ENCODE measurements at places on chromosomes 13 and 19. TPM values are rescaled to one million over a fixed set of nuclear protein-coding genes. Genes with fewer than 3 reads are reported as not detected.

The IGSF23 gene
- 0.26 TPM for total RNA-seq

The MICU2 gene
- 15.8 TPM for total RNA-seq

The PEG3 gene
- not detected for total RNA-seq

The JSRP1 gene
- total RNA-seq, result 1.3 TPM

The ATXN8OS gene
- not detected for total RNA-seq

The GARIN5A gene
- total RNA-seq, result 1.8 TPM

The NANOS3 gene
- total RNA-seq, result 3.1 TPM

The DCT gene
- total RNA-seq, result not detected

The LILRB5 gene
- not detected for total RNA-seq

The C19orf67 gene
- total RNA-seq, result not detected

The C19orf73 gene
- 2.1 TPM for total RNA-seq

The PRR19 gene
- 5.1 TPM for total RNA-seq

The KIRREL2 gene
- total RNA-seq, result 0.64 TPM

The CYP2A7 gene
- total RNA-seq, result not detected

The VSTM2B gene
- total RNA-seq, result not detected

The C19orf81 gene
- total RNA-seq, result 9.6 TPM

The MCF2L gene
- 0.36 TPM for total RNA-seq

The LHB gene
- total RNA-seq, result not detected

The KIR2DL4 gene
- not detected for total RNA-seq

The DMAC2 gene
- total RNA-seq, result 110 TPM

The FLT1 gene
- not detected for total RNA-seq

The ZIM2 gene
- total RNA-seq, result not detected

The FARSA gene
- total RNA-seq, result 73.0 TPM

The PNMA8B gene
- total RNA-seq, result not detected

The OR7A10 gene
- not detected for total RNA-seq

The C5AR1 gene
- 1.3 TPM for total RNA-seq

The CYP2A6 gene
- total RNA-seq, result not detected

The ATP8A2 gene
- 0.01 TPM for total RNA-seq

The MVB12A gene
- 43.1 TPM for total RNA-seq

The ZNF480 gene
- total RNA-seq, result 21.2 TPM

The GRK1 gene
- 0.02 TPM for total RNA-seq

The CARS2 gene
- 54.5 TPM for total RNA-seq

The TSEN34 gene
- total RNA-seq, result 84.4 TPM

The CRX gene
- not detected for total RNA-seq

The KLK3 gene
- not detected for total RNA-seq

The SHISA7 gene
- not detected for total RNA-seq

The EFNB2 gene
- 2.2 TPM for total RNA-seq

The ZAR1L gene
- total RNA-seq, result not detected

The ELSPBP1 gene
- not detected for total RNA-seq

The SPATA13 gene
- 8.5 TPM for total RNA-seq

The FXYD1 gene
- not detected for total RNA-seq

The FBN3 gene
- total RNA-seq, result not detected

The PBX4 gene
- total RNA-seq, result 0.88 TPM
